ENCODE measurements at places on chromosomes 11 and 22.

DNA sequence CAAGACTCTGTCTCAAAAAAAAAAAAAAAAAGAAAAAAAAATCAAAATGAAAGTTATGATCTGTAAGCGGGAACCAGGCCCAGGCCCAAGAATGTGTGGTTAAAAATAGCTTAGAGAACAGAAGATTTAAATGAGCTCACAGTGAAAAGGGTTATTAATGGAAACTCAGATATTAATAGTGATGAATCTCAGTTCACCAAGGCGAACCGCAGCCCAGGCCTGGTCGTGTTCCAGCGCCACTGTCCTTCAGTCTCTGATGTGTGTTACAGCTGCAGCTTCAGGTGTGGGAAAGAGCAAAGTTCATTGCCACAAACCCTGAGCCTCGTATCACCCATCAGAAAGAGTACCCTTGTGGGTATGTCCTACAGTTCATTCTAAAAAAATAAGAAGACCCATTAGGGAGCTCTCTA, 107.1 kb downstream of the GAB2 start:
- DNase-seq = no peak

- DNase-seq = no peak
Observed at GRCh38 chr11:133948711-133949110, 8.1 kb downstream of the IGSF9B start.

- DNase-seq = no peak
Observed at GRCh38 chr22:21958360-21959273, 6.0 kb upstream of the PPM1F start.

DNA sequence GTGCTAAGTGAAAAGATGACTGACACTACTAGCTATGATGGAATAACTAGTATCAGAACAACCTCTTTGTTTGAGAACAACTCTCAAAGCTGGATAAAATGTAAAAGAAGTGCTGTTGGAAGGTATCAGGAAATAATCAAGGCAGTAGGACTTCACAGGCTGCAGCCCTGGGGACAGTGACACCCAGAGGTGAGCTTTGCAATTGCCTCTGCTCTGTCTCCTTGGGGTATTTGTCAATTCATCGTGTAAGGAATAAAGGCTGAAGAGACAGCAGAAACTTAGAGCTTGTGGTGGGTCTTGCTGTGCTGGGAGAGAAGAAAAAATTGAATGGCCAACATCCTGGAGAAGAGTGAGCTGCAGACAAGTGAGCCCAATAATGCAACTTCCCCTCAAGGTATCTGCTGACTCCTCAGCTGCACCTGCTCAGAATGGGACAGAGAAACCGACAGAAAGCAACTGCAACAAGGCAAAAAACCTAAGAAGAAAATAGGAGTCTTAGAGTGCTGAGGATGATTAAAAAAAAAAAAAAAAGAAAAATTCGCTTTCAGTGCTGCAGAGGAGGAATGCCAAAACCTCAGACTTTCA, 141.1 kb downstream of the RCN1 start:
- peak; percentile 57 for DNase-seq

- no peak for DNase-seq
Observed at GRCh38 chr11:114264381-114264780, 31.8 kb upstream of the NNMT start.

DNA sequence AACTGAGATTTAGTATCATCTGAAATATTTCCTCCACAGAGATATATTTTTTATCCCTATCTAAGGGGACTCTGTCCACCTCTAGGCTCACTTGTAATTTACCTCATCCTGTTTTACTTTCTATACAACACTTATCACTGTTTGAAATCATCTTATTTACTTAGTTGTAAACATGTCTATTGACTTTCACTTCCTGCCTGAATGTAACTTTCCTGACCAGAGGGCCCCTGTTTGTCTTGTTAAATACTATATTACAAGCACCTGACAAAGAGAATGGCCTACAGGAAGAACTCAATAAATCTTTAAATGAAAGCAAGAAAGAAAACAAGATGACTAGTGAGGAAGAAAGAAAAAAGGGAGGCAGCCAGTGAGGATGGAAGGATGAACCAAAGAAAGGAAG, 1727.5 kb downstream of the LRRC4C start:
- no peak for DNase-seq

DNA sequence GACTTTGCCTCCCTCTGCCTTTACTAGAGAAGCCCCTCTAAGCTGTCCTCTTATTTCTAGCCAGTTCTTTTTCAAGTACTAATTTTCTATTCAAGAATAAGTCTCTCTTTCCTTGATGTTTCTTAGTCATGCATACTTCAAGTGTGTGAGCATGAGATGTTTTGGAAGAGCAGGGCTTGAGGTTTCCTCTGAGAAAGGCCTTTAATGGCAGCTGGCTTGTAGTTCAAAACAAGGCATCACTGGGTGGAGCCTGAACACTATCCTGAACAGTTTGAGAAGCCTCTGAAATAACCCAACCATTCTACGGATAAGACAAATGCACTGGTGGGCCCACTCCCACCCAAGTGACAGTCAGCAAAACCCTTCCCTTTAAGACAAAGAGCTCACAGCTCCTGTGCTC, 37.6 kb downstream of the CLDN25 start:
- DNase-seq = no peak

DNA sequence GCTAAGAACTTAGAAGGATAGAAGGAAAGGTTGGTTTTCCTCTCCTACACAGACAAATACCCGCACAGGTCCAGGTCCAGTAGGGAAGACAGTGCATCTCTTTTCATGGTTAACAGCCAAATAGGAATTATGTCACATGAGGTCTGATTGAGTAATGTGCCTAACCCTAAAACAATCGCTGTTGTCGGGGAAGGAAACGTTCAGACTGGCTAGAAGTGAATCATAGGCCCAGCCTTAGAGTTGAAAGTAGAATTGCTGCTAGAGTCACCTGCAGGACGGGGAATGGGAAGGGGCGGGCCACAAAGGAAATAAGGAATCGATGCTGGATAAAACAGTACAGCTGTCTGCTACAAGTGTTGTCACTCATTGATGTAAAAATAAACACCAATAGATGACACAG, 12.4 kb upstream of the HTATIP2 start:
- no peak for DNase-seq

GRCh38 chr11:4496557-4497248, 14.3 kb downstream of the OR52K1 start:
- DNase-seq = no peak

- DNase-seq = no peak
Observed at GRCh38 chr11:69105461-69106030, 50.2 kb upstream of the SMIM38 start.

DNA sequence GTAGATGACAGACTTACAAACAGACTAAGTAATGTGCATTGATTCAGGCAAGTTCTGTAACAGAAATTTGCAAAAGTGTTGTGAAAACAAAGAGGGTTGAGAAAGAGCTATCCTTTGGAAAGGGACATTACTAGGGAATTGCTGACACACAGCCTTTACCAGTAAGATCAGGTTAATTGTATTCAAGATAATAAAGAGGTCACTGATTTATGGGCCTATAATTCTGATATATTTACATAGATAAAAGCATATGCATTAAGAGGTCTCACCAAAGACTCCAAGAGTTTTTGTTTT, 138.7 kb downstream of the MAML2 start:
- no peak for DNase-seq

- no peak for DNase-seq
Observed at GRCh38 chr11:8221046-8221723, 42.5 kb downstream of the LMO1 start.

- no peak for DNase-seq
Observed at GRCh38 chr11:132646890-132647289, 885.4 kb downstream of the OPCML start.

DNA sequence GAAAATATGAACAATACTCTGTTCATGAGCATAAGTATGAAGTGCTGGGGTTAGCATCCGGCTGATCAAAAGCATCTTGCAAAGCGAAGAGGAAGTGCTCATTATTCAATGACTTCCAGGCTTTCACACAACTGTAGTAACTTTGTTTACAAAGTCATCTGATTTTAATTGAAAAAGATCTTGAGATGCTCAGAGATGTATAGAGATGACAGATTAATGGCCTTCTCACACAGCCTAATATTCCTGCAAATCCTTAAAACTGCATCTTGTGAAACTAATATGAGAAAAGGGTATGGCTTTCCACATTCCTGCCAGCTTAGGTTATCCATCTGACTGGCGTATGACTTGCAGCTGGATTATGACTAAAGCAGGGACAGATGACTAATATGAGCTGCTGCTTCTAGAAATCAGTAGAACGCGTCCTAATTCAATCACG, 125.4 kb downstream of the CASP12 start:
- no peak for DNase-seq

DNA sequence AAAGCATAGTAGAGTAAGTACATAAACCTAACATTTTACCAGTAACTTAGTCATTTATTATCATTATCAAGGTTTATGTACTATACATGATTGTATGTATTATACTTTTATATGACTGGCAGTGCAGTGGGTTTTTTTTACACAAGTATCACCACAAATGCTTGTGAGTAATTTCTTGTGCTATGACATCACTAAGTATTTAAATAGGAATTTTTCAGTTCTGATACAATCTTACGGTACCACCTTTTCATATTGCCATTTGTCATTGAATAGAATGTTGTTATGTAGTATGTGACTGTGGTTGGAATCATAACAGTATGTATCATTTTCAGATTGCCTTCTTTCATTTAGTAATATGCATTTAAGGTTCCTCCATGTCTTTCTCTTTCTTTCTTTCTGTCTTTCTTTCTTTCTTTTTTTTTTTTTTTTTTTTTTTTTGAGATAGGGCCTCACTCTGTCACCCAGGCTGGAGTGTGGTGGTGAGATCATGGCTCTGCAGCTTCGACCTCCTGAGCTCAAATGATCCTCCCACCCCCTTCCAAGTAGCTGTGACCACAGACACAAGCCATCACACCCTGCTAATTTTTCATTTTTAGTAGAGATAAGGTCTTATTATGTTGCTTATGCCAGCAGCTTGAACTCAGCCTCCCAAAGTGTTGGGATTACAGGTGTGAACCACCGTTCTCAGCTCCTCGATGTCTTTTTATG, 18.6 kb downstream of the ATM start:
- no peak for DNase-seq

DNA sequence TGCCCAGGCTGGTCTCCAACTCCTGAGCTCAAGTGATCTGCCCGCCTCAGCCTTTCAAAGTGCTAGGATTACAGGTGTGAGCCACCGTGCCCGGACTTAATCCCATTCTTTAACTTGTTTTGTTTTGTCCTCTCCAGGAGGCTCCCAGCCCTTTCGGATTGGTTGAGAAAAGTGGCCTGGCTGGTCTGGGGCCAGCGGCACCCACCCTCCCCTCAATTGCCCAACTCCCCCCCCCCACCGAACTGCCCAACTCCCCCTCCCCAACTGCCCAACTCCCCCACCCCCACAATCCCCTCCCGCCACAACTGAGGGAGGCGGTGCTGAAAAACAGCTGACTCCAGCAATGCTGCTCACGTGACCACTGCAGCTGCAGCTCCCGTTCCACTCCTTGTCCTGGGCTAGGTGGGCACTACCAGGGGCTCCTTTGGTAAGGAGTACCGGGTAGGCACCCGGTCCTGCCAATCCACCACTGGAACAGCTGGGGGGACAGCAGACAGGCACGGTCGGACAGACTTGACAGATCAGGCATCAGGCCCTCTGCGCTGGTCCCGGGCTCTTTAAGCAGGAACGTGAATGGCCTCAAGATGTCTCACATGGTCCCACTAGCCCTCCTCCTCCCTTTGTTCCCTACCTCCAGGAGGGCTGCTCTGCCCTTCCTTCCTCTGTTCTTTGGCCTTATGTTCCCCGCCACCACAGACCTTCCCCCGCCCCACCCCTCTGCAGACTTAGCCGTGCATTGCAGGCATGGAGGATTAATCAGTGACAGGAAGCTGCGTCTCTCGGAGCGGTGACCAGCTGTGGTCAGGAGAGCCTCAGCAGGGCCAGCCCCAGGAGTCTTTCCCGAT, at the start of gene TCN2:
Gene TCN2 (plus strand): TSS at position 720 of the 845 bp plus-strand sequence. CDS start 158 bp downstream, outside the sequence.
- no peak for DNase-seq

DNA sequence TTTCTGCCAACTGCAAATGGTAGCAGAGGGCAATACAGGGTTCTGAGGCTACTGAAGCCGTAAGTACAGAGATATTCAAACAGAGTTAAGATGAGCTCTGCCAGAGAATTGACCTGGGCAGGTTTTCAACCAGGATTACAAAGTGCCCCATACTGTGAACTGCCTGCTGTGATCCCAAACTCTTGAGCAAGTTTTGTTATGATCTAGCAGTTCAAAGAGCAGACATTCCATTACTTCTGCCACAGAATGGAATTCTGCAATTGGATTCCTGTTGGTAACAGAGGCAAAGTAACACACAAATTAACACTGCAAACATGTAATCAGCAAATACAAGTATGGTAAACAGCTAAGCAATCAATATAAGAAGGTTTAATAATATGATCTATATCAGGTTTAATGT, 31.2 kb downstream of the ALG9 start:
- DNase-seq = no peak

- no peak for DNase-seq
Observed at GRCh38 chr11:134623711-134624110, 211.7 kb upstream of the B3GAT1 start.

DNA sequence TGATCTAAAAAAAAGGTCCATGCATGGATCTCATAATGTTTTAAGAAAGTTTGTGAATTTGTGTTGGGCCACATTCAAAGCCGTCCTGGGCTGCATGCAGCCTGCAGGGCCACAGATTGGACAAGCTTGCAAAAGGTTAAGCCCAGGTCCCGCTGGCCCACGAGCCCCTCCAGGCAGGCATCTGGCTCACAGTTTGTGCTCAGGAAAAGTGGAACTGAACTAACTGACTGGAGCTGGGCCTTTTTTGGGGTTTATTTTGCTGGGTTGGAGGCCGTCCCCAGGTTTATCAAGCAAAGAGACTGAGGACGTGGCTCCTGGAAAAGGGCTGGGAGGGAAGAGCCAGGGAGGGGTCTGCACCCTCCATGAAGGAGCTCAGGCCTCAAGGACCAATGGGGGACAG, 32.1 kb upstream of the BAIAP2L2 start:
- DNase-seq = peak; percentile 55

- DNase-seq = no peak
Observed at GRCh38 chr11:118663902-118664301, 15.5 kb downstream of the TREH start.

GRCh38 chr11:27357250-27357649, 5.8 kb downstream of the CCDC34 start:
- DNase-seq = no peak

DNA sequence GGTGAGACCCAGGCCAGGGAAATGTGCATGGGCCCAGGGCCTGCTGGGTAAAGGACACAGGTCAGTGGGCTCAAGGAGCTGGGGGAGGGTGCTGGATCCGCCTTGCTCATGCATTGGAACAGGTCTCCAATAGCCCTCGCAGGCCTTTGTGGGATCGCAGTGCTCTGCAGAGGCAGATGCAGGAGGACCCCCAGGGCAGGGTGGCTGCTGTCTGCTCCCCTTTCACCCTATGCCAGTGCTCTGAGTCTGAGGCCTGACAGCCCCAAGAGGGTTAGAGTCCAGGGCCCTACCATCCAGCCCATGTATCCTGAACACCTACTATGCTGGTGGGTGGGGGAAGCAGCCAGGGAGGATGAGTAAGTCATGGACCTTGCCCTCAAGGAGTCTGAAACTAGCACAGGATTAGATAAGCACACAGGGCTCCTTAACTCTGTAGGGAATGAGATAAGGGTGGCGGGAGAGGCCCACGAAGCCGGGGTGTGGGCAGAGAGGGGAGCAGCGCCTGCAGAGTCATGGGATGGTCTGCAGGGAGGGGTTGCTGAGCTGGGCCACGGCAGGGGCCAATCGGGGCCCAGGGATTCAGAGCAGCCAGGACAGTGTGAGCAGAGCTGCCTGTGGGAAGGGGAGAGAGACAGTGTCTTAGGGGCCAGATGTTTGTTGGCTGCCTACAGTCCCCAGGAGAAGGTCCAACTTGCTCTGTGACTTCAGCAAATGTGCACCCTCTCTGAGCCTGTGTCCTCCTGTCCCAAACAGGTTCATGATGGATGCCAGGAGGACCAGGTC, 10.5 kb upstream of the EHD1 start:
- peak; percentile 98 for DNase-seq
